ENCODE measurements at places on chromosomes 13 and 19. TPM values are rescaled to one million over a fixed set of nuclear protein-coding genes. Genes with fewer than 3 reads are reported as not detected.
A peak's percentile ranks its signal among the peaks of the same experiment; 100 is the strongest.

Gene FXYD3
- not detected for total RNA-seq

Gene DIRAS1
- 4.9 TPM for total RNA-seq

Gene CRX
- total RNA-seq: not detected

Gene ITGBL1
- total RNA-seq: 462 TPM

Gene ISYNA1
- 5.5 TPM for total RNA-seq

Gene PRKCG
- not detected for total RNA-seq

Gene C5AR2
- 1.3 TPM for total RNA-seq

Gene HPN
- not detected for total RNA-seq

Gene KLK12
- not detected for total RNA-seq

GRCh38 chr13:74732736-74733385, 598.7 kb upstream of the KLF12 start:
- peak; percentile 3 for DNase-seq

GRCh38 chr19:17863520-17864182, 3.9 kb downstream of the RPL18A start:
- DNase-seq: no peak

- peak; percentile 66 for DNase-seq
Observed at GRCh38 chr19:45446295-45446694, 21.5 kb upstream of the FOSB start.

GRCh38 chr19:48249502-48250014, 6.2 kb downstream of the CARD8 start:
- DNase-seq: no peak

- no peak for DNase-seq
Observed at GRCh38 chr19:30092721-30093569, 150.9 kb downstream of the URI1 start.

DNA sequence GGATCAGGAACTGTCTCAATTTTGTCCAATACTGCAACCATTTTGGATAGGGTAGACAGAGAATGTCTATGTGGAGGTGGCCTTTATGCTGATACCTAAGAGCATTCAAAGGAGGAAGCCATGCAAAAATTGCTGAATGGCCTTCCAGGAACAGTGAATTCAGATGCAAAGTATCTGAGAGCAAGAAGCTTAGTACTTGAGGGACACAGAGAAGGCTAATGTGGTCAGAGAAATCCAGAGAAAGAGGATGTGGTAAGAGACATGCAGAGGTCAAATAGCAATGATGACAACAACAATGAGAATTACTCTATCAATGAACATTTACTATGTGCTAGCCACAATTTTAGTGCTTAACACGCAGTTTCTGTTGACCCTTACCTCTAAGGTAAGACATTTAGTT, 785.6 kb upstream of the KLHL1 start:
- no peak for DNase-seq

DNA sequence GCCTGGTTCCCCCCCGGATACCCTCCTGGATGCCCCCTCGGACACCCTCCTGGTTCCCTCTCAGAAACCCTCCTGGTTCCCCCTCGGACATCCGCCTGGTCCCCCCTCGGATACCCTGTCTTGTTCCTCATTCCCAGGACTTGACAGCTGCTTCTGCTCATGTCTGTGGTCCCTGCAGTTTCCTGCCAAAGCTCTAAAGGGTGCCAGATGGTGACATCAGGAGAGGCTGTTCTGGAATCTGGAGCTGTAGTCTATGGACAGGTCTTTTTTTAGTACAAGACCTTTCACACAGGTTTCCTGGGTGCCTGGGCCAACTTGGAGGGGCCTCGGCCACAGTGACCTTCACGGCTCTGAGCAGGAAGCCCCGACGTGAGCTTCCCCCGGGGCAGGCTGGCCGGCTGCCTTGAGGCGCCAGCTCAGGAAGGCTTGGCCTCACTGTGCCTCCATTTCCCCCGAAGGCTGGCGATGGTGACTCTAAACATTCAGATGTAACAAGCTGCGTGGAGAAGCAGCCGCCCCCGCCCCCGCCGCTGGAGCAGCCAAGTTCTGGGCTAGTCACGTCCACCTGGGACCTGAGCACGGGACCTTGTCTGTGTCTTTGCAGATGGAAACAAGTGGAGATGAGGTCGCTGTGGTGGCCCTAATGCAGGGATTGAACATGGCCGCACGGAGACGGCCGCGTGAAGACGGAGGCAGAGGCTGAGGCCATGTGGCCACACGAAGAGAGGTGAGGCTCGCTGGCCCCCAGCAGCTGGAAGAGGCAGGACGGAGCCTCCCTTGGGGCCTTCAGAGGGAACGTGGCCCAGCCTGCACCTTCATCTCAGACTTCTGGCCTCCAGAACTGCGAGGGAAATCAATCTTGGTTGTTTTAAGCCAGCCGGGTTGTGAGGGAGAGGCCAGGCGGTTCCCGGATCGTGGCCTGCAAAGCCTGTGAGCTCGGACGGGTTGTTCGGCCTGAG, 12.7 kb downstream of the SGTA start:
- DNase-seq: peak; percentile 49

DNA sequence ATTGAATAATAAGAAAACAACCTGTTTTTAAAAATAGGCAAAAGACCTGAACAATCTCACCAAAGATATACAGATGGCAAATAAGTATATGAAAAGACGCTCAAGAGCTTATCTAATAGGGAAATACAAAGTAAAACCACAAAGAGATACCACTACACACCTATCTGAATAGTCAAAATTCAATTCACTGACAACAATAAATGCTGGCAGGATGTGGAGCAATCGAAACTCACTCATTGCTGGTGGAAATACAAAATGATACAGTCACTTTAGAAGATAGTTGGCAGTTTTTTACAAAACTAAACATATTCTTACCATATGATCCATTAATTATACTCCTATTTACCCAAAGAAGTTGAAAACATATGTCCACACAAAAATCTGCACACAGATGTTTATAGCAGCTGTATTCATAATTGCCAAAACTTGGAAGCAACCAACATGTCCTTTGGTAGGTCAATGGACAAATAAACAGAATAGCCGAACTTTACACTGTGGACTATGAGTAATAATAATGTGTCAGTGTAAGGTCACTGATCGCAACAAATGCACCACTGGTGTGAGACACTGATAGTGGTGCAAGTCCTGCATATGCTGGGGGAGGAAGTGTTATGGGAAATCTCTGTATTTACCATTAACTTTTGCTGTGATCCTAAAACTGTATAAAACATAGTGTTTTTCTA, 20.8 kb downstream of the ZC3H13 start:
- DNase-seq: no peak

- DNase-seq: no peak
Observed at GRCh38 chr13:113207460-113207859, 1.0 kb downstream of the PCID2 start.

DNA sequence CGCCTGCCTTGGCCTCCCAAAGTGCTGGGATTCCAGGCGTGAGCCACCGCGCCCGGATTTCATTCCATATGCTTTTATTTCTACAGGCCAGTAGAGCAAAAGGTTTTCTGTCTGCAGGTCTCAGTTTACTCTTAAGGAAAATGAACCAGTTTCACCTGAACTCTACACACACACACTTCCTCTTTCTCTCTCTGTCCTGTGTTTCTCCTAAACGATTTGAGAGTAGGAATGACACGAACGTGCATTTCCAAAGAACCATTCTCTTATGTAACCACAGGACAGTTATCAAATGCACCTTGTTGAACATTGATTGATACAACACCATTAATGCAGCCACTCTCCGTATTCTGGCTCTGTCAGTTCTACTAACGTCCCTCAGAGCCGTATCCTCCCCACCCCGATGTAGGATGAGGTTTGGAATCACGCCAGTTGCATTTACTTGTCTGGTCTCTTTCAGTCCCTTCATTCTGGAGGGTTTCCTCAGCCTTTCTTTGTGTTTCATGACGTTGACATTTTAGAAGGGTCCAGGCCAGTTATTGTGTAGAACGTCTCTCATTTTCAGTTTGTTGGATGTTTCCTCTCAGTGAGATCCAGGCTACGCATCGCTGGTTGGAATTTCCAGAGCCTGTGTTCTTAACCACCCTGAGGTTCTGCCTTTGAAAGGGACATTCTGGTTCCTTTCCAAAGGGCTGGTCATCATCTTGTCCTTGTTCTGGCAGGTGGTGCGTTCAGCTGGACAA, 36.0 kb downstream of the BICRA start:
- no peak for DNase-seq

- no peak for DNase-seq
Observed at GRCh38 chr19:38819231-38819920, 6.6 kb upstream of the LGALS4 start.

GRCh38 chr13:97544031-97544765, 110.2 kb downstream of the RAP2A start:
- DNase-seq: no peak

DNA sequence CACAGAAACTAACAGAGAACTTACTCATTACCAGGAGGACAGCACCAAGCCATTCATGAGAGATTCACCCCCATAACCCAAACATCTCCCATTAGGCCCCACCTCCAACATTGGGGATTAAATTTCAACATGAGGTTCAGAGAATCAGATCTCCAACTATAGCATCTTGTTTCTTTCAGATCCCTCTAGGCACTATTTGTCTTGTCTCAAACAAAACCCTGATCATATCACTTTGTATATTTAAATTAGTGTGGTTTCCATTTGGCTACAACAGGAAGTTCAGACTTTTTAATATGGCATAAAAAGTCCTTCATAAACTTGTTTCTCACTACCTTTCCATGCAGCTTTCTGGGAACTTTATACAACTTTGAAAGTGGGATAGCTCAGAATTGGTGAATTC, 699.0 kb upstream of the MIR17HG start:
- no peak for DNase-seq

DNA sequence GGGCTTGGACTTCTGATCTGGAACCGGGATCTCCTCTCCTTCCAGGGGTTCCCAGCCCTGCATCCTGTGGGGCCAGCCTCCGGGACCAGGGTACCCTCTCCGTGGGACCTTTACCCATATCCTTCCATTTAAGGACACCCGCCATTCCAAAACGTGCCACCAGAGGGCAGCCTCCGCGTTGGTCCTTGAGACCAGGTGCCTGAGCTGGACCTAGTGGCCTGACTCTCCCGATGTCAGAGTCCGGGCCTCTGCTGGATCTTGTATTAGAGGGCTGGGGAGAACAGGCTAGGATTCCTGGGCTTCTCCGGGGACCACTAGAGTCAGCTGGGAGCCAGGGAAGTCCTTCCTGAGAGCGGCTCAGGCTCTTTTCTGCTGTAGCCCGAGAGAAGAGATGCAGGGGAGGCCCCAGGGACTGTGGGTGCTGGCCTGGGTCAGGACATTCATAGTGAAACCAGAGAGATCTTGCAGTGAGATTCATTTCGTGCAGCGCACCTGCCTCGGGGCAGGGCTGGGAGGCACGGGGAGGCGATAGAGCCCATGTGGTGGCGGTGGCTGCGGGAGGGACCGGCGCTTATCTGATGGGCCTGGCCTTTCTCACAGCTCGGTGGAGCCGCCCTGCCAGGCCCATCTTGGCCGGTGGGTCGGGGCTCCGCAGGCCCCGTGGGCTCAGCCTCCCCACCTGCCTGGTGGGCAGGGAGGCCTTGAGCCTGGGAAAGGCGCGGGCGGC, 9.8 kb upstream of the SLC7A10 start:
- peak; percentile 77 for DNase-seq

DNA sequence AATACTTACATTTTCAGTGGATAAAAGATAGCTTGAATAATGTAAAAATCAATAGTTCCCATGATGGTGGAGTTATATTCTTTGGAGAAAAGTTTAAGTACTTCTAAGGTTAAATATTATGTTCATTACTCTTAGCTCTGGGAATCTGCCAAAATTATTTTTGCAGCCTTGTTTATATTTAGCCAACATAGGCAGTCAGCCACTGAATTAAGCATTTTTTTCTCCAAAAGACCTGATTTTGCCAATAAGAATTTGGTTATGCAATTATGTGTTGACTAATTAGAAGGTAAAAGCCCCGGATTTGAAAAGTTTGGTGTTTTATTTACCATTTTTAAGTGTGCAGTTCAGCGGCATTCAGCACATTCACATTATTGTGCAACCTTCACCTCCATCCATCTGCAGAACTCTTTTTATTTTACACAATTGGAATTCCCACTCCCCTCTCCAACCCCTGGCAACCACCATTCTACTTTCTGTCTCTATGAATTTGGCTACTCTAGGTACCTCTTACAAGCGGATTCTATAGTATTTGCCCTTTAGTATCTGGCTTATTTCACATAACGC, 90.1 kb upstream of the C1QTNF9B start:
- peak; percentile 62 for DNase-seq

DNA sequence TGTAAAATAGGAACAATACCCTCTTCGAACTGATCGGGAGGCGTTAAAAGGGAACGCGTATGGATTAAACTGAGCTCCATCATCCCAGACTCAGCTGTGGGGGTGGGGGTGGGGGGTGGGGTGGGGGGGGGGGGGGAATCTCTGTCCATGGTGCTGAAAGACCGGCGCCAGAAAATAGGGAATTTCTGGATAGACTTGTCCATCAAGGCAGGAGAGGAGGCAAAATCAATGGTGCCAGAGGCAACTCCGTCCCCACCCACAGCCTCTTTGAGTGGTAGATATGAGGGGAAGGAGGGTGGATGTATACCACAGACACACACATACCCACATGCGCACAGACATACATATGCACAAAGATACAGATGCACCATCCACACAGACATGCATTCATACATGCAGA, 37.4 kb downstream of the ZNF787 start:
- no peak for DNase-seq

DNA sequence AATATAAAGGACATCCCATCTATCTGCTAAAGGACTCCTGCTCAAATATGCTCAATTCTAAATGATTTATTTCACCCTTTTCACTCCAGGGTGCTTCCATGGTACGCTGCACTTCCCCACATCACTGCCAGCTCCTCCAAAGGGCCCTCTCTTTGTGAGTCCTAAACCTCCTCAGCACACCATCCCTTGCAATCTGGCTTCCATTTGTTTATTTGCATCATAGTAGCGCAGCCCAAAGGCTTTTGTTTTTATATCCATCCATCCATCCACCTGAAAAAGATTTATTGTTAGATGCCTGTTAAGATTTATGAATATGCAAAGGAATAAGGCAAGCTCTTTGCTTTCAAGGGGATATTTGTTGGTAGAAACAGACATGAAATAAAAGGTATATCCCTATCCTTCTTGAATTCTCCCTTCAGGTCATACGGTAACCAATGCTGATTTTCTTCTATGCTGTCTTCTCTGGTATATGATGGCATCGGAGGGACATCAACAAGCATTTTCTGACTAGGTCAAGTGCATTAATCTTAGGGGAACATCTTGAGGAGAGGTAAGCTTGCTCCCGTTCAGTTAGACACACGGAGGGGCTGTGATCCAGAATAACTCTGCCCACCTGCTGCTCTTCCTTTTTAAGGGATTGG, 397.6 kb downstream of the LIG4 start:
- DNase-seq: no peak

GRCh38 chr13:84686458-84686857, 804.2 kb upstream of the SLITRK1 start:
- no peak for DNase-seq

- no peak for DNase-seq
Observed at GRCh38 chr13:21965095-21965494, 294.2 kb downstream of the FGF9 start.

Measured in GM23248 (cell line).